ENCODE measurements at places on chromosomes 13 and 19.

DNA sequence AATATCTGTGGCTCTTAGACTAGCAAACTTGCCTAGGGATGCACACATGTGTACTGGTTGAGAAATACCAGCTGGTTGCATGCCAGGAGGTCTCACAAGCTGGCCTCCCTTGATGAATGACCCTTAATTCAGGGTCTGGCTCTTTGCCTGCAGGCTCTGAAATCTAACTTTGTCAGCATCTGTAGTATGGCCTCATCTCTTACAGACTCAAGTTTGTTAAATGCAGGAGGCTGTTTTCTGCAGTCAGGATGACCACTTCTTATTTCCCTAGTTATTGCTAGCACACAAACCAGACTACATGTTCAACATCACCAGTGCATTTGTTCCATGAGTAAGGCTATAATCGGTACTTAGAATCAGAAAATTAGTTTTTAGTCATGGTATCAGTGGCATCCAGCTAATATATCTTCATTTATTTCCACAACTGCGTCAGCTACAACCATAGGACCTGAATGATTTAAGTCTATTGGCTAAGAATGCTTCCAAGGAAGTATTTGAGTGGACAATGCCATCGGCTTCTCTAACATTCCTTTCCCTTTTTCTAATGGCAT, 23.3 kb upstream of the POSTN start:
- DNase-seq, result no peak

- no peak for DNase-seq
These were observed 2.0 kb upstream of the ZNF461 start for GRCh38 chr19:36668646-36669045.

DNA sequence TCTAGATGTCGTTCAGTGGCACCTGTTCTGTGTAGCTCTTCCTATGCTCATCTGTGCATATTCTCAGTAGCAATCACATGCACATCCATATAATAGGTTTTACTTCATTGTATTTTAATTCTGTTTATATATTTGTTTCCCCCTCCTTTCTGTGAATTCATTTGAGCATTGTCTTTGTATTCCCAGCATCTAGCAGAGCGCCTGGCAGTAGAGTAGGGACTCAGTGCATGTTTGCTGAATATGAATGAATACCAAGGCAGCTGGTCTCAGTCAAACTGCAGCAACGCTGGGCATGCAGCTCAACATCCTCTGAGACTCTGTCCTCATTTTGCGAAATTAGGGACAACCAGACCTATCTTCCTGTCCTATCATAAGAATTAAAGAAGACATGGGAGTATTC, 330.1 kb downstream of the SPRY2 start:
- DNase-seq, result no peak

GRCh38 chr13:114046431-114046975, 72.6 kb upstream of the C13orf46 start:
- DNase-seq, result no peak

DNA sequence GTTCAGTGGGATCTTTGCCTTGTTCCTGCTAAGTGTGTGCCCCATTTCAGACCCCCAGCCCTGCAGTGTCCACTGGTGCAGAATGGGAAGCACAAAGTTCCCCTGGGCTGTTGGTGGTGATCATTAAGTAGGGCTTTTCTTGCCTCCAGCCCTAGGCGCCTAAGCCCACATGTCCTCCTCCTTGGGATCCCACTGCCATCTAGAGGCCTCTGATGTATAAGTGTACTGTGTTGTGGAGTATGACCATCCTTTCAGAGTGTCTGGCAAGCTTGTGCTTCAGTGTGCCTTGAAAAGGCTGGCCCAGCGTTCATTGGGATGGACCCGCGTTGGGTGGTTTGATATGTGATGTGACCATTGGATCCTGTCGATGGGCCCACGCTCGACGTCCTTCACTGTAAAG, 71.2 kb downstream of the WASF3 start:
- no peak for DNase-seq

DNA sequence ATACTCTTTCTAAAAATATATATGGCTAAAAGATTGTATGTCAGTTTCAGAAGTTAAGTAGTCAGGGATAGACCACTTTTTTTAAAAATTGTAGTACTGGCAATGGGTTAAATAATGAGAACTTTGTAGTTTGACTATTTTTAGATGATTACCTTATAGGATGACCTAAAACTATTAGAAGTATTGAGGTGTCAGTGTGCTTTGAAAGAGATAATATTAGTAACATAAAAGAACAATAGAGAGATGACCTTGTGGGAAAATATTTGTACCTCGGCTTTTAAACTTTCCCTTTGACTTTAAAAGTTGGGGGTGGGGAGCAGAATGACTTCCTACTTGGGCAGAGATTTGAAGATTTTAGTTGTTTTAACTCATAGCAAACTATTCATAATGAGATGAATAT, 48.3 kb downstream of the SLAIN1 start:
- no peak for DNase-seq

DNA sequence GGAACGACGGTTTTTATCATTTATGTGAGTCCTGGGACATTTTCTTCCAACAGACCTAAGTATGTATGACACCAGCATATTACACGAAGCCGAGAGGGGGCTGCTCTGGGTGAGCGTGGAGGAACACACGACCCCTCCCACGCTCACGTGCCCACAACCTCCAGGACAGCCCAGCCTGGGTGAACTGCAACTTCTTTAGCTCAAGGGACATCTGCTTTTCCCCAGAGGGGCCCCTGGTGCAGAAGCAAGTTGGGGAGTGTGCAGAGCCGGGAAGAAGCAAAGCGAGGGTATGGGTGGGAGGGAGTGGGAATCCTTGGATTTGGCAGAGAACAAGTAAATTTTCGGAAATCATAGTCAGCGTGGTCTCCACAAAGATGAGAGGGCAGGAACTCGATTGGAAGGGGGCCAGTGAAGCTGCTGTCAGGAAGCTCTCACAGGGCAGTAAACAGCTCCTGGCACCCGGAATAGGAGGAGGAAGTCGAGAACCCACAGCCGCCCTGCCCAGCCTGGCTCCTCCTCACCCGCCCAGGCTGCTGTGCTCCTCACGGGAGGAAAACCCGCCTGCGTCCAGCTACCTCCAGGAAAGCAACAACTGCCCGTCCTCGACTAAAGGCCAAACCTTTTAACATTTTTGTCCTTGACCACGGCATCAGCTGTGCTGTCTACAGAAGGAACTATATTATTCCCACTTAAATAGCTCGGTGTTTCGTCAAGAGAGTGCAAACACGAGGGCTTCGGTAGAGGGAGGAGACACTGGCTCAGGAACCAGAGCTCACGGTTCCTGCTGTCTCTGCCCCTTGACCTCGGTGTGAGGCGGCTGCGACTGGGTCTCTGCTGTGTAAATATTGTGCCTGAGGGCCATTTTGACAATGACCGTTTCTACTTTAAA, 17.2 kb upstream of the CFAP97D2 start:
- no peak for DNase-seq

- no peak for DNase-seq
These were observed 54.7 kb upstream of the HTR2A start for GRCh38 chr13:46951516-46951915.

DNA sequence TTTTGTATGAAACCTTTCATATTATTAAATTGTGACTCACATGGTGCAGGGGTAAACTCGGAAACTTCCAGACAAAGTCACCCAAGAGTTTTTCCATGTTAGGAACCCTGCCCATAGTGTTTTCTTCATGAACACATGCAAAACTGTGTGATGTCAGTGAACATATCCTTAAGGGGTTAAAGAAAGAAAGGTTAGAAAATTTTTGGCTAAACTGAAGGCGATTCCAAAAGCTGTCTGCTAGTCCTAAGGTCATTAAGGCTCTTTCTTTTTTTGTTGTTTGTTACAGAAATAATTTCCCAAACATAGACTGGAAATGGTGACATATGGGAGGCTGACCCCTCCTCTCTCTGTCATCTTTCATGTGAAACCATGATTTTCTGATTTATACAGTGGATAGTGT, 271.9 kb downstream of the DNAJC15 start:
- DNase-seq, result no peak

GRCh38 chr19:45895519-45895972, 6.9 kb downstream of the MYPOP start:
- no peak for DNase-seq

- no peak for DNase-seq
These were observed 2.7 kb downstream of the LILRA4 start for GRCh38 chr19:54335979-54336892.

- DNase-seq, result no peak
These were observed 1.9 kb downstream of the CCNP start for GRCh38 chr19:40224342-40225150.

DNA sequence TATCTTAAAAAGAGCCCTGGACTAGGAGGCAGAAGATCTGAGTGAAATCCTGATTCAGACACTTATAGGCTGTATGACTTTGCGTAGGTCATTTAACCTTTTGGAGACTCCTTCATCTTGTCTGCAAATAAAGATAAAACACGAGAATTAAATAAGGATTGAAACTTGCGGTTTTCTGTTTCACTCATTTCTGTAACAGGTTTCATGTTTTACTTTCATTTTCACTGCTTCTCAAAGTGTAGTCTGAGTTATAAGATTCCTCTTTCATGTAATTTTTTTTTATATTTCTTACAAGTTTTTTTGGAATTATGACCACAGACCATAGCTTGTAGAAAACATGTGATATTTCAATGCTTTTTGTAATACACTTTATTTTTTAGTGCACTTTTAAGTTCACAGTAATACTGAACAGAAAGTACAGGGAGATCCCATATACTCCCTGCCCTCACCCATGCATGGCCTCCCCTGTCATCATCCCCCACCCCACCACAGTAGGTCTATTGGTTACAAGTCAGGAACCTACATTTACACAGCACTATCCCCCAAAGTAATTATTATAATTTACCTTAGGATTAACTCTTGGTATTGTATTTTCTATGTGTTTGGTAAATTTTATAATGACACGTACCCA, 174.6 kb downstream of the ITGBL1 start:
- no peak for DNase-seq

DNA sequence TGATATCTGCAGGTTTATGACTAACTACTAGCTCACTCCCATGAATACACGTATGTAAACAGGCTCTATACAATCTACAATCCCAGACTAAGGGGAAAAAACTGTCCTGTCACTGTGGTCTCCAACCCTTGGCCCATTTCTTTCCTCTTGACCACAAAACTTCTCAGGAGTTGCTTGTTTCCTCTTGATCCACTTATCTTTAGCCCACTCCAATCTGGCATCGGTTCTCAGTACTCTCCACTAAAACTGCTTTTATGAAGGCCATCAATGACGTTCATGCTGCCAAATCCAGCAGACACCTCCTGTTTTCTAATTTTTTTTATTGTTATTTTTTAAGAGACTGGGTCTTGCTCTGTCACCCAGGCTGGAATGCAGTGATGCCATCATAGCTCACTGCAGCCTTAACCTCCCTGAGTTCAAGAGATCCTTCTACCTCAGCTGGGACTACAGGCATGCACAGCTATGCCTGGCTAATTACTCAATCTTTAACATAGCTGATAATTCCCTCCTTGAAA, 31.9 kb upstream of the USPL1 start:
- no peak for DNase-seq

DNA sequence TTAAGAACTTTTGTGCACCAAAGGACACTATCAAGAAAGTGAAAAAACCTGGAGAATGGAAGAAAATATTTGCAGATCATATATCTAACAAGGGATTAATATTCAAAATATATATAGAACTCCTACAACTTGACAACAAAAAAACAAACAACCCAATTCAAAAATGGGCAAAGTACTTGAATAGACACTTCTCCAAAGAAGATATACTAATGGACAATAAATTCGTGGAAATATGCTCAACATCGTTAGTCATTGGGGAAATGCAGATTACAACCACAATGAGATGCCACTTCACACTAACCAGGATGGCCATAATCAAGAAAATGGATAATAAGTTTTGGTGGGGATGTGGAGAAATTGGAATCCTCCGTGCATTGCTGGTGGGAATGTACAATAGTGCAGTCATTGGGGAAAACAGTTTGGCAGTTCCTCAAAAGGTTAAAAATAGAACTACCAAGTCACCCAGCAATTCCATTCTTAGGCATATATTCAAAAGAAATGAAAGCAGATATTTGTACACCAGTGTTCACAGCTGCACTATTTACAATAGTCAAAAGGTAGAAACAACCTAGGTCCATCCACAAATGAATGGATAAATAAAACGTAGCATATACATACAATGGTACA, 2.2 kb upstream of the LSR start:
- no peak for DNase-seq
